ENCODE measurements at places on chromosomes 3 and 15.

DNA sequence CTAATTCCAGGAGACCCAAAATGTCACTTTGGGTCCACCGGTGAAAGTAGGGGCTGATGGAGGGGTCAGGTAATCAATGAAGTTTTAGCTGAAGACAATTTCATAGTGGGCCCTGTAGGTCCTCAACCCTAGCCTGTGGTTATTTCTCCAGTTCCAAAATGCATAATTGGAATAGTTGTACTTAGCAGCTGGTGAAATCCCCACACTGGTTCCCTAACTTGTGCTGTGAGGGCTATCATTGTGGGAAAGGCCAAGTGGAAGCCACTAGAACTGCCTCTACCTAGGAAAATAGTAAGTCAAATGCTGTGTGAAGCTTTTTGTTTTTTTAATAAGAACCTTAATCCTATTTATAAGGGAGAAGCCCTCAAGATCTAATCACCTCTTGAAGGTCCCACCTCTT, 193.7 kb upstream of the AZI2 start:
- no peak for DNase-seq

GRCh38 chr15:57969355-57969754, 96.2 kb downstream of the ALDH1A2 start:
- no peak for DNase-seq

DNA sequence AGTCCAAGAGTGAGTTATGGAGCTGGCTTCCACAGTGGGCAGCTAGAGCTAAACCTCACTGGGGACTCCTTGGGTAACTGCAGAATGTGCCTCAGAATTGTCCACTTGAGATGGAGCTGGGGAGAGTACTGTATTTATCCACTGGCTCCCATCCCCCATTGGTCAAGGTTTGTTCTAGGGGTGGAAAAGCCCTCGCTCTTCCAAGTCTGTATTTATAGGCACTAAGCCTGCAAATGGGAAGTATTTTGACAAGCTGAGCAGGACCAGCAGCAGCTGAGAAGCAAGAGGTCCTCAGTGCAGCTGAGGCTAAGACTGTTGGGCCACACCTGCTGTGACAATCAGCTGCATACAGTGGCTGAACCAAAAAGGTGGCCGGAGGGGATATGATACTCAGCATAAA, 5.8 kb downstream of the USP13 start:
- DNase-seq: no peak

GRCh38 chr15:35320158-35320780, 225.7 kb downstream of the DPH6 start:
- no peak for DNase-seq

DNA sequence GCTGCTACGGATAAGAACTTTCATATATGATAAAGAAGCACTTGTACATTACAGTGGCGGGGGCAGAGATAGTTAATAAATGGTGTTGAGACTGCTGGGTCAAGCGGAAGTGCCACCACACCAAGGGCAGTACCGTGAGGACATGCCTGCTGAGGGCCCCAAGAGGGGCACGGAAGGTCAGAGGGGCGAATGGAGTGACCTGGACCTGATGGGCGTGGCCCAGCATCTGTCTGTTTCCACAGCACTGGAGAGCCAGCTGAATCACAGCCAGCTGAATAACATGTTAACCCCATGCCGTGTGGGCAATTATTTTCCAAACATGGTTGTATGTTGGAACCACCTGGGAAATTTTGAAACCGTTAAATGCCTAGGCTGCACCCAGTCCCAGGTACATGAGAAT, 37.2 kb downstream of the ANKDD1A start:
- no peak for DNase-seq

DNA sequence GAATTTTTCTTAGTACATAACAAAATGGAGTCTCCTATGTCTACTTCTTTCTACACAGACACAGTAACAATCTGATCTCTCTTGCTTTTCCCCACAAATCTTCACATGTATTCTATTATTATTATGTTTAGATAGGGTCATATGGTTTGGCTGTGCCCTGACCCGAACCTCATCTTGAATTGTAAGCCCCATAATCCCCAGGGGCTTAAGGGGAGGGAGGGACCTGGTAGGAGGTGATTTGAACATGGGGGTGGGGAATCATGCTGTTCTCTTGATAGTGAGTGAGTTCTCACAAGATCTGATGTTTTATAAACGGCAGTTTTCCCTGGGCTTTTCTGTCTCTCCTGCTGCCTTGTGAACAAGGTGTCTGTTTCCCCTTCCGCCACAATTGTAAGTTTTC, 86.7 kb upstream of the SELENOK start:
- no peak for DNase-seq

DNA sequence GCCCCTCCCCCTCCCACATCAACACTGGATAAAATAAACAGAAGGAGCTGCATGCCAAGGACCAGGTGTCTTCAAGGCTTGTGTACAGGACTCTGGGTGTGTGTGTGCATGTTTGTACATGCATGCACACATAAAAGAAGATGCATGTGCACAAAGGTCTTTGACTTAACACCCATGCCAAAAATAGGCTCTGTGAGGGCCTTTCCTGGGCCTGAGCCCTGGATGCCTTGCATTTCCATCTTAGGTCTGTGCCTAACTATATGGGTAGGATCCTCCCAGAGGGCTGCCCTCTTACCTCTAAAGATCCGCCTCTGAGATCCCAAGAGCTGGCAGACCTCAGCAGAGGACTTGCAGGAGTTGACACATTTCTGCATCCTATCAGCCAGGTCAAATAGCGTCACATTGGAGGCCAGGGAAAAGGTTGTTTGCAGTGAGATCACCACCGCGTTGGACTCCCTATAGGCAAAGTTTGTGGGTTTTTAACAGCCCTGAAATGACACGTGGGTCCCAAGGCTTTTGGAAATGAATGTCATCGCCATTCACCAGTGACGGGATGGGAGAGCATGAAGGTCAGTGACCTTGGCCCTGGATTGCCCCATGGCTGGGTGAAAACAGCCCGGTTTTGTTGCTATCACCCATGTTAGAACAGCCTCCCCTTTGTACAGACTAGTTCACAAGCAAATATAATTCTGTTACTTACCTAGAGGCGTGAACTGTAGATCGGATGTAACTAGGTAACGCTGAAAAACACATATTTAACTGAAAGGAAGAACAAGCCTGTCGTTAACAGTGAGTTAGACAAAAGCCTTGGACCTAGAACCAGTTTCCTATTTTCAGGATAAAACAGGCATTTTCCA, 54.0 kb downstream of the HEG1 start:
- no peak for DNase-seq

- DNase-seq: peak; percentile 45
Observed at GRCh38 chr15:38253351-38253781, 730 bp downstream of the SPRED1 start.

- no peak for DNase-seq
Observed at GRCh38 chr3:59573911-59574310, 524.1 kb upstream of the CFAP20DC start.

DNA sequence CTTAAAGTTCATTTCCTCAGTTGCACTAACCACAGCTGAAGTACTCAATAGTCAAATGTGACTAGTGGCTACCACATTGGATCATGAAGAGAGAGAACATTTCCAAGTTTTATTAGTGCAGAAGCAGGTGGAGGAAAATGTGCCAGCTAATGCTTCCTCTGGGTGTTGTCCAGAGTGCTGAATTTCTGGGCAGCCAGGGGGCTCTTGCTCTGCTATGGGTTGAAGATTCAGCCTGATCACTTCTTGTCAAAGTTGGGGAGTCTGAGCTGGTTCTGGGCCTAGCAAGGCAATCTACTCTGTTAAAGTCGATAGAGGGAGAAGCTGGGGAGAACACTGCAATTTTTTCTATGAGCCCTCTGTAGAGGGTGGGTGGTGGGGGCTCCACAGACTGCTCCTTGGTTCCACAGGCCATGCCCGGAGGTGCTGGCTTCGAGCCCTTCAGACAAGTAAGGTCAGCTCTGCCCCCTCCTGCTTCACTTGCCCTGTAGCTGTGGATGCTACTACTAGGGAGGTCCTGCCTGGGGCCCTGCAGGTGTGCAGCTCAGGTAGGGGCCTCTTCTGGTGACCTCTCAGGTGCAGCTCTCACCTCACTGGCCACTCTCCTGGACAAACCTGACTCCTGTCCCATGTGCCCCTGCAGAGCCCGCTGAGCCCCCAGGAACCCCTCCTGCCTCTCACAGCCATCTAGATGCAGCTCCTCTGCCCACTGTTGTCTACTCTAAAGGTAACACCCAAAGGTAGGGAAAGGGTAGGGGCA, 8.2 kb downstream of the ALG3 start:
- DNase-seq: peak; percentile 49
